HCEC 1CT (cell line): ENCODE measurements at places on chromosomes 5 and 9.

DNA sequence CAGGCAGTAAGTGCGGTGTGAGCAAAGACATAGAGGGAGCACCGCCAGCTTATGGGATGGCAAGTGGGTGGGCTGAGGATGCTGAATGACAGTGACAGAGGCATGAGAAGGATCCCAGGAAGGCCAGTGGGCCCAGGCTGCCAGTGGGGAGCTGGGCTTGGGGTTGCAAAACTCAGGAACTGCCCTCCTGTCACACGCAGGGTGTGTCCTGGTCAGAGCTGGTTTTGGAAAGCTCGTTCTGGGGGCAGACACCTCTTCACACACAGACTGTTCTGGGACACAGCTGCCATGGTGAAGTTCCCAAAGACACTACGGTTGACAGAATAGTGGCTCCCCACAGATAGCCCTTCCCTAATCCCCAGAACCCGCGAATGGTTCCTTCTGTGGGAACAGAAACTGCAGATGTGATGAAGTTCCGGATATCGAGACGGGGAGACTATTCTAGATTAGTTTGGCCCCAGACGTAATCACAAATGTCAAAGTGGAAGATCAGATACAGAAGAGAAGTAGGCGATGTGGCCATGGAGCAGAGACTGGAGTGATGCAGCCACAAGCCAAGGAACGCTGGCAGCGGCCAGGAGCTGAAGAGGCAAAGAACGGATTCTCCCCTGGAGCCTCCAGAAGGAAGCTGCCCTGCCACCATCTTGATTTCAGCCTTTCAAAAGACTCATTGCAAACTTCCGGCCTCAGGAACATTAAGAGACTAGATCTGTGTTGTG is 159.0 kb downstream of the COL23A1 start:
- no peak for DNase-seq

GRCh38 chr5:100861148-100861547 is 41.9 kb downstream of the ST8SIA4 start:
- DNase-seq: no peak

- no peak for DNase-seq
Measured at GRCh38 chr9:81069923-81070322, 619.4 kb downstream of the TLE1 start.

DNA sequence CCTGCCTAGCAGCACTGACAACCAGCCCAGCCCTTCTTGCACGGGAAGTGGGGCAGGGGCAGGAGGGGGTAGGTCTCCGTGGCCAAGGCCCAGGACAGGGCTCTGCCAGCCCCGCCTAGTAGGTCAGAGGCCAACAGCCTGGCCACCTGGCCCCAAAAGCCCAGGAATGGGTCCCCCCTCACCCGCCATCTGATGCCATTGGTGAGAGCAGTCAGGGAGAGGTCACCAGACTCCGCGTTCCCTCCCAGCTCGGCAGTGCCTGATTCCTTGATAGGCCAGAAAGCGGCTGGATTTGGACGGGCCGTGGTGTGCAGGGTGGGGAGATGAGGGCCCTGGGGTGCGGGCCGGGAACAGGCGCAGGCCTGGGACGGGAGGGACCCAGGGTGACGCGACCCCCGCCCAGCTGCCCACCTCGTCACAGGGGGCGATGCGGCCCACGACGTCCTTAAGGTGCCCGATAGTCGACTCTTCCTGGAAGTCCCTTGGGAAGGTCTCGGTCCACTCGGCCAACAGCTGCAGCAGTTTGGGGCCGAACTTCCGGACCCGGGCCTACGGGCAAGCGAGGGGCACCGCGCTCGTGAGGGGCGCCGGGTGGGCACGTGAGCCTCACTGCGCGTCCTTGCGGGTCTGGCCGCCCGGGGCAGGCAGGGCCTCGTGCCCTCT is 64.5 kb upstream of the RNF130 start:
- no peak for DNase-seq

DNA sequence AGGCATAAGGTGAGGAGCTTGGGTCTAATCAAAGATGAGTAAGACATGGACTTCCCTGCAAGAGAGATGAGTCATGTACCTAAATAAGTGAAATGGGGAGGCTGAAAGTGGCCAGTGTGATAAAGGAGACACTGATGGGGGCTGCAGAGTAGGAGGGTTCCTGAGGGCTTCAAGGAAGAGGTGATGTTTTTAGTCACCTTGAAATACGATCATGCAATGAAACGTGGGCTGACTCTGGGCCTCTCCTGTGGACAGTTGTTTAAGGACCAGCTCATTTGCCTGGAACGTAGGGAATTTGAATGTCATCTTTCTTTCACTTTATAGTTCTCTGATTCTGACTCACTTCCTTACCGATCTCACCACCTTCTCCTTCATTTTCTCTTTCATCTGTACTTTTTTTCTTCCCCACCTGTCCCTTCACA is 49.6 kb upstream of the CPLX2 start:
- peak; percentile 72 for DNase-seq

DNA sequence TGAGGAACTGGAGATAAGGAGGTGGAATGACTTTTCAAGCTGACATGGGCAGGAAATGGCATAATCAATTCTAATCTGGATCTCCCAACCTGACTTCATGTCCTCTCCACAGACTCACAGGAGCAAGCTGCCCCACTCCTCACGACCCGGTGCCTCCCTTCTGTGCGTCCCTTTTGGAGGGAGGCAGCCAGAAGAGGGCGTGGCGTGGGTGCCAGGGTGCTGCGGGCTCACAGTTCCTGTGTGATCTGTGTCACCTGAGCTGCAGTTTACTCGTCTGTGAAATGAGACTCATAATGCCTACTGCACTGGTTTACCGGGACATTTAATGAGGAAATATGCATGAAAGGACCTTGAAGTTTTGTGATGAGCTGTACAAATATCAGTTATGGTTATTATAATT is 207.4 kb downstream of the DAB2IP start:
- no peak for DNase-seq

- DNase-seq: peak; percentile 70
Measured at GRCh38 chr5:38926121-38926520, 80.3 kb downstream of the OSMR start.

- peak; percentile 65 for DNase-seq
Measured at GRCh38 chr5:108529381-108529780, 147.5 kb upstream of the FBXL17 start.

DNA sequence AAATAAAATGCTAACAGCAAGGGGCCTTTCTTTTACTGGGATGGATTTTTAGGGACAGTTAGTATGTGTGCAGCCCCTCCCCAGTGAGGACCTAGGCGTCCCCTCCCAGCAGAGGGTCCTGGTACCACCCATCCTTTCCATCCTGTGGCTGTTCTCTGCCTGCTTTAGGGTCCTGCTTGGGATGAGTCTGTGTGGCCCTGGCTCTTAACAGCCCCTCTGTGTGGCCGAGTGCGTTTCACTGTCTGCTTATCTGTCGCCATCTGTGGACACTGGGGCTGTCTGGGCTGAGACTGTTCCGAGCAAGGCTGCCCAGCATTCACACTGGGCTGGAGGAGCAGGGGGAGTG is 17.0 kb downstream of the WNK2 start:
- no peak for DNase-seq

GRCh38 chr5:43171451-43171850 is 20.6 kb upstream of the NIM1K start:
- no peak for DNase-seq

- no peak for DNase-seq
Measured at GRCh38 chr5:1075555-1075881, 36.3 kb downstream of the SLC12A7 start.

- no peak for DNase-seq
Measured at GRCh38 chr9:93886911-93887310, 68.2 kb downstream of the BARX1 start.

GRCh38 chr9:129857207-129857606 is 21.9 kb downstream of the USP20 start:
- DNase-seq: no peak

- peak; percentile 21 for DNase-seq
Measured at GRCh38 chr5:65862384-65862783, 64.0 kb upstream of the ERBIN start.

DNA sequence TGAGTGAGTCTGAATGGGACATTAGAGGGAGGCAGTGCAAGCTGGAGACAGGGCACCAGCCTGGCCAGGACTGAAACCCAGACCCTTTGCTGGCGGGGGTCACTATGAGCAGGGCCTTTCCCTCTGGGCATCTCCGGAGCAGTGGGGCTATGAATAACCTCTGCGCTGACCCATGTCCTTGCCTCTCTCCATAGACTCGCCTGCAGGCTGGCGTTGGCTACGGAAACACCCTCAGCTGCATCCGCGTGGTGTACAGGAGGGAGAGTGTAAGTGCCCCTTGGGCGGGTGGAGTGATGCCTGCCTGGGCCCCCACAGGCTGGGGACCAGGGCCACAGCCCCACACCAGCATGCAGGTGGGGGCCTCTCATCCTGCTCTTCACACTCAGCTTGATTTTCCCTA is 15.8 kb downstream of the SLC25A48 start:
- no peak for DNase-seq

- DNase-seq: peak; percentile 80
Measured at GRCh38 chr5:123717139-123717538, 205.2 kb downstream of the CSNK1G3 start.

DNA sequence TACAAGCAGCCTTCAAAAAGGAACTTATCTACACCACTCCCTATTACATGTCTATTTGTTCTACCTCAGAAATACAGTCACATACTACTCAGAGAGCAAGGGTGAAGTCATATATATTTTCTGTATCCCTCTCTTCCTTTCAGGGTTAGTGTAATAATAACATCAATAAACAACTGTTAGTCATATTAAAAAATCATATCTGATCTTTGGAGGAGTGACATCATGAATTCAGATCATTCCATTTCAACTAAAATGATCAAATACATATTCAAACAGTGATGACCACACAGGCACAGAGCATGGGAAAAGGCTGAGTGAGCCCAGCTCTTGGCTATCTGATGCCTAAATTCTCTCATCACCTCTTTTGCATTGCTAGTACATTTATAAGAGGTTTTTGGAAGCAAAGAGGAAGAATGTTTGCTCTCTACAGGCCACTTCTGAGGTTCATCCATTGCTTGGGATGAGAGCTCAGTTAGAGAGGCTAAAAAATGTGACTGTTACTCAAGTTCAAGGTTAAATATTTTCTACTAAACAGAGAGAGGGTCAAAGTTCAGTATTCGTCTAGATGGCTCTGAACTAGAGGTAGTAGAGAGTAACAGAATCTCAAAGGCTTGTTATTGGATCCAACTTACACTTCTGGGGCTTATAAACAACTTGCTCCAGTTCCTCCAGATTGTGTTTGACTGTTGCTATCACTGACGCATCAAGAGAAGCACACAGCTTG is 39.0 kb downstream of the RIGI start:
- DNase-seq: peak; percentile 87

DNA sequence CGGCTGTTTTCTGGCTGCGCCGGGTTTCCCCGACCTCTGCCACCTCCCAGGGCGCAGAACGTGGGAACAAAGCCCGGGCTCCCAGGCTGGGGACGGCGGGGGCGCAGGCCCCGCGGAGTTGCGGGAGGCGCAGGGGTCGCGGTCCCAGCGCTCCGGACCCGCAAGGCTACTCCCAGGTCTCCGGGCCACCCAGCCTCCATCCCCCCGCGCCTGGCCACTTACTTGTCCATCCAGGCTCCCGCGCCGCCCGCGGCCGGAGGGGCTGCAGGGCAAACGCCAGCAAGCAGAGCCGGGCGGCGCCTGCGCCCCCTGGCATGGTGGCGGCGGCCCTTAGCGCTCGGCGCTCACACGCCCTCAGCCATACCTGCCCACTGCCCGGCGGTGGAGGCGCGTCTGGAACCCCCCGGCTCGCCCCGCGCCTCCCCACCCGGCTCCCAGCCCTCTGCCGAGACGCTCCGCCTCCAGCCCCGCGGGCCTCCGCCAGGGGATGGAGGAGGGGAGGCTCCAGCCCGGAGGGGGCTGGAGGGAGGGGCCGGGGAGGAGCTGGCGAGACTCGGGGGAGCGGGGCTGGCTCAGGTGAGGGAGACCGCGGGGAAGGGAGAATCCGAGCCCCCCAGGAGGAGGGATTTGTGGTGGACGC is at the start of gene ADAM19:
Gene ADAM19, minus strand, starts transcription at position 395 of the 640 bp plus-strand sequence. Its CDS starts 79 bp downstream, at position 316.
- peak; percentile 50 for DNase-seq

GRCh38 chr5:6236170-6236793 is 142.1 kb downstream of the MED10 start:
- DNase-seq: no peak

DNA sequence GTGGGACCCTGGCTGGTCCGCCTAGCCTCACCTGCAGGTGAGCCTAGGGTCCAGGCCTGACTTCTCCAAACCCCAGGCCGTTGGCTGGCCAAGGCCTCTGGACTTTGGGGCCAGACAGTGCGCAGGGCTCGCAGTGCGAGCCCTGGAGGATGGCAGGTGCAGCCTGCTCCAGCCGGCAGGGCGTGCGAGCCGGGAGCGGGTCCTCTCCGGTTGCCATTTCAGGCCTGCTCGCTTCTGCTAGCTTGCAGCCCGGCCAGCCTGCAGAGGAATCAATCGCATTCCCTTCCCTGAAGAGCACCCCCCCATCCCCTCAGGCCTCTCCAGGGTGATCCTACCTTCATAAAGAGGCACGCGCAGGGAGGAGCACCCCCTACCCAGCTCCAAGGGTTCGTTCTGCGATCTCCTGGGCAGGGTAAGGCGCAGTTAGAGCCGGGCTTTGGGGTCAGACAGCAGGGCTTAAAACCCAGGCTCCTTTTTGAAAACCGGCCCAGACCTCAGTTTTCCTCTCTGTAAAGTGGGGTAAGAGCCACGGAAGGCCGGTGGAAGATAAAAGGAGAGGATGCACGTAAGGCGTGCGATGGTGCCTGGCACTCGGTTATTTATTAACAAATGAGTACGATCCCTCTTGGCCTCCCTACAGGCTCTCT is 6.2 kb downstream of the BARHL1 start:
- no peak for DNase-seq

DNA sequence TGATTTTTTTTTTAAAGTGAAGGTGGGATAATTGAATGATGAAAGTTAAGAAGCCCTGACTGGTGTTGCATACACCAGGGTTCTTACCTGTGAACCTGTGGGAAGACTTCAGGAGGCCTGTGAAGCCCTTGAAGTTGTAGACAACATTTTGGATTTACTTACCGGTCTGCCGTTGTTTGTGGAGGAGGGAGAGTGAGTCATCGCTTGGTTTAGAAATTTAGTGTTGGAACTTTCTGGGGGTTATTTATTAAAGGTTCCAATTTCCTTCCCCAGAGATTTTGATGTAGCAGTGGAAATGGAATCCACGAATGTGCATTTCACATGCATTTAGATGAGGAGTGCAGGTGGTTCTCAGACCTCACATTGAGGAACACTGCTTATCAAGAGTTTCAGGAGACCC is 49.6 kb downstream of the ARHGAP26 start:
- DNase-seq: peak; percentile 45

DNA sequence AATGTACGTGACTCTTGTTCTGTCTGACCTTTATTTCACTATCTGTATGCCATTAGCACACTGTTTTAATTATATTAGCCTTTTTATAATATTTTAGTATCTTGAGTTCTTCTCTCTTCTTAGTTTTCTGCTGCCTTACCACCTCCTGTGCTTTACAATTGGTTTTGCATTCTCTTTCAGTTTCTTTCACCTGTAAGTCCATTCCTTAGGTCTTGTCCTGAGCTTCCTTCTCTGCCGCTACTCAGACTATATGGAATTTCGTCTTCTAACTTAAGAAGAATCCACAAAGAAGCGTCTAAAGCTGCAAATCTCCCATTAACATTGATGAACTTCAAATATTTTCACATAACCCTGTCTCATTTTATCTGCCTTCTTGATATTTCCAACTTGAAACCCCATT is 642.9 kb downstream of the MAT2B start:
- DNase-seq: no peak
